ENCODE measurements at places on chromosomes 6 and 20.

- DNase-seq: no peak
Observed at GRCh38 chr6:21265730-21266044, 327.9 kb upstream of the SOX4 start.

- no peak for DNase-seq
Observed at GRCh38 chr6:134177753-134178160, 125.3 kb upstream of the SLC2A12 start.

DNA sequence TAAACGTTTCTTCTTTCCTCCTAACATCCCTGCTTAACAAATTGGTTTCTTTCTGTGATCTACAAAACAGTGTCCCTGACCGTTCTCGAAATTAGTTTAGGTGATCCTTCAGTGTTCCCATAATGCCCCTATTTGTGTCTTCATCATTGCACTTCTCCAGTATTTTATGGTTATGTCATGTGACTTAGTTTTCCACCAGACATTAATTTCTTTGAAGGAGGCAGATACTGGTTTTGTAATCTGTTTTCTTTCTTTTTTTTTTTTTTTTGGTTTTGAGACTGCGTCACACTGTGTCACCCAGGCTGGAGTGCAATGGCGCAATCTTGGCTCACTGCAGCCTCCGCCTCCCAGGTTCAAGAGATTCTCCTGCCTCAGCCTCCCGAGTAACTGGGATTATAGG lies 49.2 kb downstream of the FAM217A start:
- no peak for DNase-seq

DNA sequence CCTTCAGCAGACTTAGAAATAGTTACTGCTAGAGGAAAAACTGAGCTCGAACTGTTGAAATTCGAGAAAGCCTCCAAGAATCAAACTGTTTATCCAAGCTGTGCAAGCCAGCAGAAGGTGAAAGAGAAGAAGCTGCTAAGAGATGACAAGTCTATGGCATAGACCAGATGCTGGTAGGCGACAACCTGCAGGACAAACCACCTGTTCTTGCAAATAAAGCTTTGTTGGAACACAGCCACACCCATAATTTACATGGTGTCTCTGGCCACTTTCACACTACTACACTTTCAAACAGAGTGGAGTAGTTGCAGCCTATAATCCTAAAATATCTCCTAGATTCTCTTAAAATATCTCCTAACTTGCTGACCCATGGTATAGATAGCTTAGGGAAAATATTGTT lies 33.3 kb downstream of the TNFRSF21 start:
- DNase-seq: no peak

GRCh38 chr6:3151691-3152090 lies 5.7 kb downstream of the TUBB2A start:
- no peak for DNase-seq

- no peak for DNase-seq
Observed at GRCh38 chr6:133341607-133342158, 100.5 kb downstream of the EYA4 start.

All from hematopoietic multipotent progenitor cell treated with erythropoietin and hydrocortisone succinate and interleukin-3 and kit ligand, for 8 days (in vitro differentiated cells).